Fibroblast of skin of scalp (primary cell): ENCODE measurements at places on chromosomes 1 and 21.

- no peak for DNase-seq
Measured at GRCh38 chr1:227920896-227921295, 26.8 kb downstream of the WNT9A start.

DNA sequence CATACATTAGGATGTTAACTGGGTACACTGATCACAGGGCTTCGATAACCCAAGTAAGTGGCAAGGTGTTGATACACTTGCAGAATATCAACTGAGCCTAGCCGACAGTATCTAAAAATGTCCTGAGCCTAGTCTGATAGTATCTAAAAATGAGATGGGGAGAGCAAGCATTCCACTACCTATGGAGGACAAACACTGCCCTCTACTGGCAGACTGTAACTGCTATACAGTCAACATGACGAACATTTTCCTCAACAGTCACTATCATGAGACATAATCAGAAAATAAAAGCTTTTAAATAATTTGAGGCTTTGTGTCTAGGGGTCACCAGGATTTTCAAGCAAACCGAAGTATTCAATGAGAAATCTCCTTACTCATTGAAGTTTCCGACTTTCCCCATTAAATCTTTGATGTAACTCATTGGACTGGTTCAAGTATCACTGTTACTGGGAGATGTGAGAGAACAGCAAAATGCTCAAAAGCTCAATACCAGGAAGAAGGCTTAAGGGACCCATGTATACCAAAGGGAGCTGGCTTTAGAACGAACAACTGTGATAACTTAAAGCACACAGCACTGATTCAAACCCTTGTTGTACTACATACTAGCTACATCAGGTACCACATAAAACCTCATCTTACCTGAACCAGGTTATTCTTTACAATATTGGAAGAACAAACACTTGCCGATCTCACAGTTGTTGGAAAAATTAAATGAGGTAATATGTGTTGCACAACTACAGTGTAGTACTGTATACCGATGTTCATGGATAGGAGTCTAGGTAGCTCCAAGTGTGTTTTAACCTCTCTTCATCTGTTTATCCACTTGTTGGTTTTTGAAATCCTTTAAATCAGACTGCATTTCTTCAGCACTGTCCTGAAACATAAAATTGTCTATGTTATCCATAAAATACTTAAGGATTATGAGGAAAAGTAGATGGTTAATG lies 31.1 kb upstream of the SLC45A3 start:
- DNase-seq = peak; percentile 75

- DNase-seq = peak; percentile 35
Measured at GRCh38 chr1:109926662-109927300, 16.1 kb downstream of the CSF1 start.

GRCh38 chr1:207021876-207022596 lies 10.5 kb downstream of the C1orf116 start:
- no peak for DNase-seq

DNA sequence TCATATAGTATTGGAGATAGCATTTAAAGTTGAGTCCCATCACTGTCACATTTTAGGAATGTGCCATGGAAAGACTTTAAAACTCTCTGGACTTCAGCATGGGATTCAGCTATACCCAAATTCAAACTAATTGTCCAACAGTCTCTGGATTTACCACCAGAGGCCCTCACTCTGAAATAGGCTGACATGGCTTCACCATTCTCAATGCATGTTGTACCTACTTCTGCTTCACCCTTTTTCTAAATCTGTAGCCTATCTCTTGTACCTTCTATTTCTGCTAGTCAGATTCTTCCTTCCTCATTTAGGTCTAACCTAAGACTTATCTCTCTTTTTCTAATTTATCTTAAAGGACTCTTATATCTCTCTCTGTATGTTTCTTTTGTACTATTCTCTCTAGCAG lies 512.7 kb upstream of the ZRANB2 start:
- peak; percentile 30 for DNase-seq

- DNase-seq = no peak
Measured at GRCh38 chr1:162131400-162132321, 62.2 kb downstream of the NOS1AP start.

DNA sequence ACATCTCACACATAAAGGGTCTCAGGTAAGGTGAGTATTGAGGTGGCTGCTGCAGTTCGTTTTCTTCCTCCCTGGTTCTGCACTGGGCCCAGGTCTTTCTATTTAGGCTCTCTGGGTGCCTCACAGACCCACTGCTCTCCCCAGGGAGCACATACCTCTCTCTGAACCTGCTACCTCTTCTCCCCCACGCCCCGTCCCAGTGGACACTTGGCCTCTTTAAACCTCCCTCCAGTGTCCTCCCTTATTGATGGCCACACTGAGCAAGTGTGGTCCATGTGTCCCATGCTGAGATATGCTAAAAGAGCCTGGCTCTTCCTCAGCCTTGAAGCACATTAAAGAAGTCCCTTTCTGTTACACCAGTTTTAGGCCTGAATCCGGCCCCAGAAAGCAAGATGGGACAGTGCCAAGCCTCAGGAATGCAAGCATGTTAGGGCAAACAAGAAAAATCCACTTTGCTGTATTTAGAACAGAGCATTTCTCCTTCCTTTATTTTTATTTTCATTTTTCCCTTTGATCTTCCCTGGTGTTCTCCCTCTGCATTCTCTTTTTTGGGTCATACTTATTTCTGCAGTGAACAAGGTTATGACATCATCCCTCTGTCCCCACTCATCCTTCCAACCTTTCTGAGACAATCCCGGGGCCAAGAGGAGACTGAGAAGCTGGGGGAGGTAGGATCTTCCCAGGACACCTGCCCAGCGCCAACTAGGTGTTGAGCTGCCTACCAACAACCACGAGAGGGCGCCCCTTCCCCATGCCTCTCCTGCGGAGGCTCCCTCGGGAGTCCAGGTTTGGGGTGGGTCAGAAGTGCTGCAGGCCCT lies 5.0 kb upstream of the CHI3L2 start:
- peak; percentile 55 for DNase-seq

GRCh38 chr1:203505526-203506204 lies 11.7 kb downstream of the OPTC start:
- DNase-seq = no peak

- peak; percentile 22 for DNase-seq
Measured at GRCh38 chr1:163768576-163768975, 446.8 kb downstream of the NUF2 start.

- no peak for DNase-seq
Measured at GRCh38 chr1:178725466-178726086, 532 bp downstream of the RALGPS2 start.

DNA sequence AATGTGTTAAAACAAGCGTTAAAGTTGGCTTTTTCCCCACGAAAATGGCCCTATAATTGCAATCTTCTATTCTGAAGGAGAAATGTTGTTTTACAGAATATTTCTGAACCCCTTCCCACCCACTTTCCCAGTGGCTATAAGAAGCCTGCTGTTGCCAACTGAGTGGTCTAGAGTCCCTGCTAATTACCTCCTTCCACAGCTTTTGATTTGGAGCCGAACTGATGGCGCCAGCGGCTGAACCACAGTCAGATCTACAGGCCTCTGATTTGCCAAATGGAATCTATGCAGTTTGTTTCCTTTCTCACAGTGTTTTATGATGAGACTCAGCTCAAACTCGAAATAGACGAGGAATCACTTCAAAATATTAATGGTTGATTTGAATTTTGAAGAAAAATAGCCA lies 76.0 kb upstream of the C1orf105 start:
- no peak for DNase-seq

DNA sequence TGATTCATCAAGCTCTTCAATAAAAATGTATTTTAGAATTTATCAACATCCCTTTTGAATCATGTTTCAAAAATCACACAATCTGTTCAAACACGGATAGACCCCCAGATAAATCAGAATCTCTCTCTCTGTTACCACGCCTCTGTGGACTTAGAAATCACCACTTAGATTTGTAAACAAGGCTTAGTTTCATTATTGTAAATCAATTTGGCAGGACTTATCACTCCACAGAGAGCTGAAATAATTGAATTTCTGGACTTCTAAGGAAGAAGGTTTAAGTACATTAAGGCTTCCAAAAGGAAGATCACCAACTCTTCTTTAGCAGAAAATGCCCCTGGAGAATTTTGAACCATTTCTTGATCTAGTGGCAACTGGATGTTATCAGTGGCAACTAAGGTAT lies 100.4 kb downstream of the APP start:
- no peak for DNase-seq

- peak; percentile 29 for DNase-seq
Measured at GRCh38 chr1:64675718-64676345, 69.0 kb upstream of the RAVER2 start.

- peak; percentile 53 for DNase-seq
Measured at GRCh38 chr1:165828103-165828668, 772 bp downstream of the UCK2 start.

- no peak for DNase-seq
Measured at GRCh38 chr21:27221077-27221476, 254.2 kb upstream of the ADAMTS5 start.

DNA sequence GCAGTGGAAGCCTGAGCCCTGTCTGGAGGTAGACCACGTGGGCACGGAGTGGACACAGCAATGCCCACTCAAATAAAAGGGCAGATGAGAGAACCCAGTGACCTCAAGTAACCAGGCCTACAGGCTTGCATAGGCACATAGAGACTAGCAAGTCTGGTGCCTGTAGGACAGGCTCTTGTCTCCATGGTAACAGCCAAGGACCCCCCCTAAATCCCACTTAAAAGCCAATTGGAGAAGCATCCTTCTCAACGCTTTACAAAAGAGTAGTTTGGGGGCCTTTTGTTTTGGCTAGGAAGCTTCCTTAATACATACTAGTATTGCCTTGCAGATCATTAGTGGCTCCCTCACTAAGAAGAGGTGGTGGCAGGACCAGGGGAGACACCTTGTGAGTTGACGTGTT lies 63.9 kb downstream of the VWA5B1 start:
- DNase-seq = no peak

DNA sequence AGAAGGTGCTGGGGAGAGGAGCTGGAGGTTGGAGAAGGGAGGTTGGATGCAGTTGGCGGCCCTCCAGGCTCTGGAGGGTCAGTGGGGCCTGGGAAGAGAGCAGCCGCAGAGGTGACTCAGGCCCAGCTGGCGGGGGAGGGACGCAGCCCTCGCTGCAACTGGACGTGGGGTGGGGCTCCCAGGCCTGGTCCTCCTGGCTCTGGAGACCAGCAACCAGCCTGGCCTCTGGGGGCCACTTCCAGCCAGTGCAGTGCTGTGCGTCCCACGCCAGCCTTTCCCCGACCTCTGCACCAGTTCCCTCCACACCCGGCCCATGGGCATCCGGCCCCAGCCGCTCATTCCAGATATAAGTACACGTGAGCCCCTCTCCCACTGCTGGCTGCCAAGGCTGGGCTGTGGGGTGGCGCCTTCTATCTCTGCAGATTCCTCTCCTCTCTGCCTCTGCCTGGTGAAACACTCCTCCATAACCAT lies 38.0 kb upstream of the COL18A1 start:
- peak; percentile 62 for DNase-seq

DNA sequence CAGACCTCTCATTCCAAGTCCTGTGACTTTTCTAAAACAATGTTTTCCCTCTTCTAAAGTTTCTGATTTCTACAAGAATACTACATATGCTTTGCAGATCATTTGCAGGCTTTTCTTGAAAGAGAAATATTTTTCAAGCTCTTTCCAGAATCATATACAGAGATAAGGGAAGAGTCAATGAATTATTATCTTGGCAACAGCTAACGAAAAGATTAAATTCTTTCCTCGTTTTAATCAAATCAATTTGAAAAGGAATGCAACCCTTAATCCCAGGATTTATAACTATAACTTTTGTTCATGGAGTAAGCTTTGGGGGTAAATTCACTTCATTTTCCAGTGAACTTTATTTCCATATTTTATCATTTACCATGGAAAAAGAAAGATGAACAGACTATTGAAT lies 6.9 kb downstream of the KRTAP11-1 start:
- DNase-seq = no peak

GRCh38 chr1:44714944-44715571 lies 15.9 kb downstream of the RNU5D-1 start:
- DNase-seq = peak; percentile 68

- peak; percentile 76 for DNase-seq
Measured at GRCh38 chr21:45074048-45074817, at the start of gene ADARB1. Gene ADARB1 (plus strand): TSS chr21:45074580. CDS start chr21:45171657, 97,077 bp downstream.

- DNase-seq = no peak
Measured at GRCh38 chr1:204383163-204383904, 23.6 kb upstream of the PLEKHA6 start.

DNA sequence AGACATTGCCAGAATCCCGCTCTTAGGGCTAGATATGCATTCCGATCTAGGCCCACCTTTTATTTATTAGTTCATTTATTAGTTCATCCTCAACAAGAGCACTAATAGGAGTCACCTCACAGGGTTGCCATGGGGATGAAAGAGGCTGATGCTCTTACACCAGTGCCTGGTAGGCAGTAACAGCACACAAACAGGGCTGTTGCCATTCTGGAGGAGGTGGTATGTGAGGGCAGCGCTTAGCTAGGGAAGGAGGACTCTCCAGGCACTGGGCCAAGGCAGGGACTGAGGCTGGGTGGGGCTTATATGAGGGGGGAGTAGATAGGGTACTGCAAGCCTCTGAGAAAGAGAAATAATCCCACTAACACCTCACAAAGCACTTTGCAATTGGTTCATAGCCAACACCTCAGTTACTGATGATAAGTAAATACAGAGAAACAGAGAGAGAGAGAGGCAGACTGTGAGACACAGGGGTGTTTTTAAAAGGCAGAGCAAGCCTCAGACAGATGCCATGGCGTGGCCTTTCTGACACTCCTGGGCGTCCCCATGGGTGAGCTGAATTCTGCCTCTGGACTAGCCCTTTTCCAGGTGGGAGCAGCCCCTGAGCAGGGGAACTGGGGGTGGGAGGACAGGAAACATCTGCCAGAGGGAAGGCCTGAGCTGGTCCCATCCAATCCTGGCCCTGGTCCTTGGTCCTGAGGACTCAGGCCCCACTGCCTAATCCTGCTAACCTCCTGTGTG lies 5.9 kb downstream of the FCGR2A start:
- DNase-seq = no peak

DNA sequence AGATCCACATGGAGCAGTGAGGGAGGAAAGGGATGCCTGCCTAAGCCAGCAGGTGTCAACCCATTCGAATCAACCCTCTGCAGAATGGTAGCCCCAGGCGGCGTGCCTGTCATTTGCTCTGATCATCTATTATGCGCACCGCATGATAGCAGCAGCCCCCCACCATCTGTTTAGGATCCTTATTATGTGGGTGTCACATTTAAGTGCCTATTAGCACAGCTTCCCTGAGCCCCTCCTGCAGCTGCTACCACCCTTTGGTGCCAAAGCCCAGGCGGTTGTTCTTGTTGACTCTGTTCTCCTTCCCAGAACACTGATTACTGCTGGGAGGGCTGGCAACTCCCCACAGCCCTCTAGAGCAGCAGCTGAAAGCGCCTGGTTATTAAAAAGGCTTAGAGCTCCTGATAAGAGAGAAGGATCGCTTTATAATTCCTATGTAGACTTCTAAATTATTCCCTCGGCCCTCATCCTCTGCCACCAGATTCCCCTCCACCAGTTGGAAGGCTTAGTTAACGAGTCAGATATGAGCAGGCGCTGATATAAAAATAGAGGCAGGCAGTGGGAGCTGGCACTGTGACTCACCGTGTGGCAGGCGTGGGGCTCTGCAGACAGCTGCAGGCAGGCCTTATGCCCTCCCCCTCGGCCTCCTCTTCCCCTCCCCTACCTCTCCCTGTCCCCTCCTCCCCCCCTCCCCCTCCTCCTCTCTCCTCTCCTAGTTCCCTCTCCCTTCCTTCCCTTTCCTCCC lies 23.0 kb downstream of the ACTA1 start:
- DNase-seq = peak; percentile 65

GRCh38 chr1:61754545-61754944 lies 12.3 kb downstream of the PATJ start:
- no peak for DNase-seq

- no peak for DNase-seq
Measured at GRCh38 chr1:22751124-22751531, 40.5 kb downstream of the EPHB2 start.

GRCh38 chr1:201140941-201141260 lies 13.4 kb downstream of the TMEM9 start:
- no peak for DNase-seq

GRCh38 chr1:19559641-19560040 lies 74.3 kb upstream of the CAPZB start:
- peak; percentile 77 for DNase-seq
